ENCODE measurements at places on chromosomes 6 and 20.

- no peak for DNase-seq
- no peaks in the 10 kb centered on the region for H3K36me3 ChIP-seq
- no peak overlapping the region for H3K27ac ChIP-seq
- no peaks in the 10 kb centered on the region for H3K27me3 ChIP-seq
Observed at GRCh38 chr20:53421343-53421742, 172.3 kb downstream of the ZNF217 start.

DNA sequence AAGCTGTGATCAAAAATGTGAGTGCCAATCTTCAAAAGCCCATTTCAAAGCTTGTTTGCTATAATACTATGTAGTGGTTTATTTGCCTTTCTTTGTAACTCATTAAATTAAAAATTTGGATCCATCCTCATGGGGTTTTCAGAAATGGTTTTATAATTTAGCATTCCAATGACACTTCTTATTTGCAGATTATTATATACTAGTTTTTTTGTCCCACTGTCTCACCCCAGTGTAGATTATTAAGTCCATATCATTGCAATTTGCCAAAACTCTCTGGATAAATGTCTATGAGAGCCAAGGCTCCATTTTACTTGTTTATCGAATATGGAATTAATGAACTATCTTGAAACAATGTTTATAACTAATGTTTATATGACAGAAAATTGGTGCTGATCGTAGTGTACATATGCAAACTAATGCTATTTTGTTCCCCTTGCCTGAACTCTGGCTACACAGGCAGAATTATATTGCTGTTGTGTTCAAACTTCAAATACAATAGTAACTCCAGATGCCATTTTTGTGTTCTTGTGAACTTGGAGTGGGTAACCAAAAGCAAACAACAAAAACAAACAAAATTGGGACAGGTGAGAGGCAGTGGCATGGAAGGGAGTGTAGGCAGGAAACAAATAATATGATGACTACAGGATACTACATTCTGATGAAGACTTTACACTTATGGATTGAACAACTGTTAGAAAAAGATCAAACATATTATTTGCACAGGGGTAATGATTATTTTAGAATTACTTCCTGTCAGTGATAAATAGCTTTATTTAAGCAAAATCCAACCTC, 307.1 kb upstream of the FLRT3 start:
- H3K4me3 ChIP-seq = no peak overlapping the region
- H3K27ac ChIP-seq = no peak overlapping the region
- no peaks in the 10 kb centered on the region for H3K4me1 ChIP-seq
- H3K36me3 ChIP-seq = no peaks in the 10 kb centered on the region
- no peak for DNase-seq
- no peaks in the 10 kb centered on the region for H3K27me3 ChIP-seq

DNA sequence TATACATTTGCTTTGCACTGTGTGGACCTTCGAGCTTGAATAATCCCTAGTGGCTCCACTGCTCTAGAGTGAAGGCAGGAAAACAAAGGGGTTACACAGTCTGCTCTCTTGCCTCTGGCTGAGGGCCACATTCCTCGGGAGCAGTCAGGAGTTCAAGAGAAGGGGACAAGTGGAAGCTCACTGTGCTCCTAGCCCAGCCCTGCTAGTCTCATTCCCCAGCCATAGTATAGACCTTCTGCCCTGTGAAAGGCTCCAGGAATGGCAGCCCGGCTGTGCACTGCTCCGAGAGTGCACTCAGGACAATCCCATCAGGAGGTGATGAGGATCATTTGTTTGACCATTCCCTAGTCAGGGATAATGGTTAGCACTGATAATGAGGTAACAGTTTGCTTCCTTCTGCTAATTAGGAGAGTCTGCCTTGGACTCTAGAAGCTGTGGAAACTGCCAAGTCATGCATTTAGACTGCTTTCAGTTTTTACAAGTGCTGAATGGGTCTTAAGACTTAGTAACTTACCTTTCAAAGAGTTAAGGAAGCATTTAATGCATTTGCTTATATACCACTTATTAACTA, 8.5 kb downstream of the IYD start:
- DNase-seq = no peak
- no peak overlapping the region for H3K4me3 ChIP-seq
- no peaks in the 10 kb centered on the region for H3K36me3 ChIP-seq
- no peak overlapping the region for H3K27ac ChIP-seq

GRCh38 chr6:3977875-3978711, 100.8 kb downstream of the FAM217A start:
- H3K4me1 ChIP-seq = no peaks in the 10 kb centered on the region
- H3K27ac ChIP-seq = no peak overlapping the region
- H3K27me3 ChIP-seq = no peaks in the 10 kb centered on the region
- DNase-seq = peak; percentile 64
- no peaks in the 10 kb centered on the region for H3K36me3 ChIP-seq

DNA sequence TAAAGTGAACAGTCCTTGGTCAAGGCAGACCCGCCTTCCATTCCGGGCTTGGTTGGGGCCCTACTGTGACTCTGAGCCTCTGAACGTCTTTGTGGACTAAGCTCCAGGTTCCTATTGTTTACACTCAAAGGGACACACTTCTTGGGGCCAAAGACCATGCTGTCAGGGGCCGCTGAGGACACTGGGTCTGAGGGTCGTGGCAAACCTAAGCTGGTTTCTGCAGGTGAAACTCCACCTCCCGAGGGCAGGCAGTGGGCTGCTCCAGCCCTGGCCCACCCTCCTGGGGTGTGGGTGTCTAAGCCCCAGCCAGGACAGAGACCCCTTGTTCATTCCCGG, 43.1 kb downstream of the DSTN start:
- 0 out of 2 replicates have a peak, but pooled peaks cover 6% of the 10 kb centered on the region for H3K4me1 ChIP-seq
- peak overlapping the region; percentile 43 for H3K27ac ChIP-seq
- H3K36me3 ChIP-seq = peaks cover 20% of the 10 kb centered on the region
- no peak overlapping the region for H3K4me3 ChIP-seq
- H3K27me3 ChIP-seq = no peaks in the 10 kb centered on the region

- H3K27me3 ChIP-seq = no peaks in the 10 kb centered on the region
- DNase-seq = no peak
- H3K36me3 ChIP-seq = no peaks in the 10 kb centered on the region
- H3K4me3 ChIP-seq = no peak overlapping the region
- no peak overlapping the region for H3K27ac ChIP-seq
- no peaks in the 10 kb centered on the region for H3K4me1 ChIP-seq
Observed at GRCh38 chr6:137941995-137942394, 74.9 kb downstream of the TNFAIP3 start.
